Posterior cingulate gyrus (tissue), 11 donors: ENCODE measurements at places on chromosomes 1 and 21.

GRCh38 chr1:230842801-230843200 lies 25.5 kb downstream of the C1orf198 start:
- no peak for DNase-seq

GRCh38 chr1:111202707-111203623 lies 2.5 kb upstream of the DENND2D start:
- no peak for DNase-seq

DNA sequence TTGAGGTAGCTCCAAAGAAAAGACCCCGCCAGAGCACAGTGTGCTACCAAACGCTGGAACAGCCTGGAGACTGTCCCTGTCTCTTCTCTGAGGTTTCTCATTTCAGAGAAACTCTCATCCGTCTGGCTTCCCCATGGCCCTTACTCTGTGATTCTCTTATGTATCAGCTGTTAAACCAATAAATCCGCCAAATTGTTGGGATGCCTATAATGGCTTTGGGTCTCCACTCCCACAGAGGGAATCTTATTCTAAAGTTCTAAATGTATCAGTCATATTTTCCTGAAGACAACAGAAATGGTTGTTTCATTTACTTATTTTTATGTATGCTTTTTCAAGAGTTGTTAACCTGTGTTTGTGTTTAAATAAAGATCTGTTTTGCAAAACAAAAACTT lies 4.0 kb downstream of the ERG start:
- no peak for DNase-seq

- DNase-seq: no peak
Observed at GRCh38 chr1:149846042-149846441, 53.3 kb upstream of the BOLA1 start.

- no peak for DNase-seq
Observed at GRCh38 chr1:243528459-243529121, 272.7 kb downstream of the SDCCAG8 start.

DNA sequence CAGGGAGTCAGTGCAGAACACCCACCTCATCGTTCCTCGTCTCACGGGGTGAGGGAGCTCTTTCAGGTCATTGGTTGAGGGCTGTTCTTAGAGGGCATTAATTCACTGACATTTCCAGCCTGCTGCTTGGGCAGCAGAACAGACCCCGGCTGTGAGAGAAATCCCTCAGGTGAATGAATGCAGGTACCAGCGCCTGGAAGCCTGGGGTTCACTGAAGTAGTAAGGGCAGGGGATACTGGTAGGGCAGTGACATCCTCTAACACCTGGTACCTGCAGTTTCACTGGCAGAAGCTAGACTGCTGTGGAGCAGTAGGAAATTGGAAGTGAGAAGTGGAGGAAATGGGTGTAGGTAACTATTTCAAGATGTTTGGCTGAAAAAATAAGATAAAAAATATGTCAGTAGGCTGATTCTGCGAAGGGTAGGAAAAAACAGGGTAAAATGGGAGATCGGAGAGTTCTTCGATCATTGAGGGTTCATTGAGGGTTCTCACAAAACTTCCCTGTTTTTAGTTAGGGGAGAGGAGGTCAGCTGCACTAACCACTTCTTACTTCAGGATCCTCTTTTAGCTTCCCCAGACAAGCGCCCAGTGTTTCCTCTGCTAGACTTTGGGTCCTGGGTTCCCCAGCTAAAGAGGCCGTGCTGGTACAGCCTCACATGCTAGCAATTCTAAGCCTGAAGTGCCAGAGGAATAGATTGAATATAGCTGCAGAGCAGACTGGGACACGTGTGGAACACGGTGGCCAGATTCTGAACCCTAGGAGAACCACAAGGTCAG lies 55.2 kb downstream of the RNF220 start:
- no peak for DNase-seq

DNA sequence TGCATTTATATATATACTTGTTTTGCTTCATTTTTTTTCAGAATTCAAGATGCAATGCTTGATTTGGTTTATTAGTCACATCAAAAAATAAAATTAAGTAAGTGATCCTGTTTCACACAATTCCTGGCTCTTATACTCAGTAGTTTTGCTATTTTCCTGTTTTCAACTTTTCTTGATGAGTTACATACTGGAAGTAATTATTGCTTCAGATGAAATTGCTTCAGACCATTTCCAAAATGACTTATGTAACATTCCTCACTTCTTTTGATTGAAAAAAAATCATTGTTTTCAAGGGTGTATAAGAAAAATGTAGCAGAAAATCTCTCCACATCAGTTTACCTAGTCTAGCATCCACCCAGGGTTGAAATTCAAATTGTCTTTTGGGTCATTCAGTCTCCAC lies 65.0 kb downstream of the RGS2 start:
- DNase-seq: no peak

DNA sequence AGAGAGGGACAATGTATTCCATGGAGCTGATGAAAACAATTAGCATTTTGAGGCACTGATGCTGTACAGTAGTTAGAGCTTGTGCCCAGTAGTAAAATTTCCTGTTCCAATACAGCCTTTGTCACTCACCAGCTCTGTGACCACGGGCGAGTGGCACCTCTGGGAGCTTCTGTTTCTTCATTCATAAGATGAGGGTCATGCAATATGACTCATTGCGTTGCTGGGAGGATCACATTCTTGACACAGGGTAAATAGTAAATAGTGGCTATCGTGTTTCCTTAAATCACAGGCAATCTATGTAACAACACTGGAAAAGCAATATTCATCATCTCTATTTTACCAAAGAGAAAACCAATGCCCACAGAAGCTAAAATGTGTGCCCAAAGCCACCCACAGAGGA lies 4.5 kb upstream of the LRRC52 start:
- DNase-seq: no peak

- DNase-seq: no peak
Observed at GRCh38 chr1:160891474-160891873, 6.5 kb upstream of the ITLN1 start.

- no peak for DNase-seq
Observed at GRCh38 chr1:212104586-212105325, 69.2 kb downstream of the DTL start.

DNA sequence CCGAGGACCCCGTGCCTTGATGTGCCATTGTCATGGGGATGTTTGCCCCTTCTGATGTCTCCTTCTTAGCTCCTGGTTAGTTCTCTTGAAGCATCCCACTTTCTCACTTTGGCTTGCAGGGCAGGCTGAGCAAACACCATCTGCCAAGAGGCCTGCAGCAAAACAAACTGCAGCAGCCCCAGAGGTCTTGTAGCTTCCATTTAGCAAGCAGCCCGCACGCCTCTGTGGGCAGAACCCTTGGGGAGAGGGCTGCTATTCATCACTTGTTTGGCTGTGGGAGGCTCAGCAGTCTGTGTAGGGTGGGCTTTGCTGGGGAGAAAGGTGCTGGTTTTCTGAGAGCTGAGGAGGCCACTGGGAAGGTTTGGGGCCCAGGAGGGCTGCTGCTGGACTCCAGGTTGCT lies 56.7 kb downstream of the KCNC4 start:
- DNase-seq: no peak

- no peak for DNase-seq
Observed at GRCh38 chr1:237041461-237041794, 556 bp upstream of the RYR2 start.

GRCh38 chr1:63082766-63083165 lies 239.6 kb upstream of the FOXD3 start:
- DNase-seq: no peak

- no peak for DNase-seq
Observed at GRCh38 chr1:222936042-222936441, 121.2 kb downstream of the DISP1 start.

DNA sequence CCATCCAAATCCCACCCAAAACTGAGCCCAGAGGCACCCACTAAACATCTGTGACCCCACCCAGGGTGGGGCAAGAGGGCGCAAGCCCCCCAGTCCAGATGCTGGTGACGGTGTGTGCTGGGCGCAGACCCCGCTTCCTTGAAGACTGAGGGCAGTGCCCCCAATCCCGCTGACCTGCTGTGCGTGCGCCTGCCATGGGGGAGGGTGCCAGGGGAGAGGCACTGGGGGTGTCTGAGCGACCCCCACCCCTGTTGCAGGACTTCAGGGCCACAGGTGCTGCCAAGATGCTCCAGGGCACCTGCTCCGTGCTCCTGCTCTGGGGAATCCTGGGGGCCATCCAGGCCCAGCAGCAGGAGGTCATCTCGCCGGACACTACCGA lies 13.3 kb downstream of the COL6A2 start:
- no peak for DNase-seq

- DNase-seq: no peak
Observed at GRCh38 chr1:25914074-25914995, 8.1 kb upstream of the STMN1 start.

DNA sequence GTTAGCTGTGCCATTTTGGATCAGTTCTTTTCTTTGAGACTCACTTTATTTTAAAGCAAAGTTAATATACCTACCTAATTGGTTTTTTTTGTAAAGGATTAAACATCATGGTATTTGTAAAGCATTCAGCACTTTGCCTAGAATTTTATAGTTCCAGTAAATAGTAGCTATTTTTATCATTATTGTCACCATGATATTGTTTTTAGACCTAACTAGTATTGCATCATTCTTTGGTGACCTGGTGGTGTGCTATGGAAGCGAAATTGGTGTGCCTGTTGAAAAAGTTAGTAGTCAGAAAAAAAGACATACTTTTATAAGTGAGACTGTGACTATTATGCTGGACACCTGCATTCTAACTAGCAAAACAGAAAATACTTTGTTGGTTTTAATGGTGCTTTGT lies 81.0 kb downstream of the NFIA start:
- DNase-seq: no peak

GRCh38 chr1:17263936-17264335 lies 15.0 kb downstream of the PADI3 start:
- DNase-seq: no peak

GRCh38 chr21:34857122-34857713 lies 188.4 kb downstream of the CLIC6 start:
- no peak for DNase-seq

- no peak for DNase-seq
Observed at GRCh38 chr1:155451199-155451598, 111.4 kb downstream of the ASH1L start.
